ENCODE measurements at places on chromosomes 6 and 20. TPM values are rescaled to one million over a fixed set of nuclear protein-coding genes. Genes with fewer than 3 reads are reported as not detected.

GRCh38 chr20:9220874-9221547 lies 152.1 kb downstream of the PLCB4 start:
- no peak for DNase-seq

The SPDEF gene
- 0.52 TPM for total RNA-seq

The XKR7 gene
- 0.06 TPM for total RNA-seq

GRCh38 chr20:24109537-24109936 lies 121.0 kb upstream of the GGTLC1 start:
- DNase-seq: no peak

All from OCI-LY7 (cell line).